Stimulated activated CD8-positive, alpha-beta memory T cell treated with anti-CD3 and anti-CD28 coated beads, Interleukin-4, amount 100 ng/mL, for 1 hour (primary cell): ENCODE measurements at places on chromosomes 7 and 10.

DNA sequence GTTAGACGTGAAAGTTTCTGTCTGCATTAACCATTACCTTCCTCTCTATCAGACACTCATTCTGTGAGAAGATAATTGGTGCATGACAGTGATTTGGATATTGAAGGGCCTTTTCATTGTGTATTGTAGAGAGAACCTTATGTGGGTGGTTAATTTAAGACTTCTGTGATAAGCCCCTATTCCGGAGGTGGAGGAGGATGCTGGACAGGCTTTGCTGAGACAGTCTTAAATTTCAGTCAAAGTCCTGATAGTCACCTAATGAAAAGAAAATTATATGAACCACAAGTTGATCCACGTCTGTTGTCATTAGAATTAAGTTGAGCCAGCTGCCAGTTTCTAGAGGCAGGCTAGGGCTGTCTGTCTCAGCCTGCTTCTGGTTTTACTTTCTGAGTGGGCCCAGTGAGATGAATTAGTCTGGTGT lies 62.9 kb downstream of the CELF2 start:
- no peak for DNase-seq

DNA sequence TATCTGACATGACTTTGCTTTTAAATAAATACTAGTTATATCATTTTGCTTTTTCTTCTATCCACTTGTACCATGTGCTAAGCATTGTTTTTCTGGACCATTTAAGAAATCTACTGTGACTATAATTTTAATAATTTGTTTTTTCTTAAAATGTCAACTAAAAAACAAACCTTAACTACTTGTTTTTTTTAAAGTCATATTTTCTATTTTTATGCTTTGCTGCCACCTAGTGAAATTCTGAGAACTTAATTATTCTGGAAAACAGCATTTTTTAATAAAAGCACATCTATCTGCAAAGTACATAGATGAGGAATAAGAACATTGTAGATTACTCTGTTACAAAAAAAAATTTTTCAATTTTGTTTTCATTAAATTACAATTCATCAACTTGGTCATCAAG lies 47.4 kb downstream of the ORC5 start:
- DNase-seq: no peak

DNA sequence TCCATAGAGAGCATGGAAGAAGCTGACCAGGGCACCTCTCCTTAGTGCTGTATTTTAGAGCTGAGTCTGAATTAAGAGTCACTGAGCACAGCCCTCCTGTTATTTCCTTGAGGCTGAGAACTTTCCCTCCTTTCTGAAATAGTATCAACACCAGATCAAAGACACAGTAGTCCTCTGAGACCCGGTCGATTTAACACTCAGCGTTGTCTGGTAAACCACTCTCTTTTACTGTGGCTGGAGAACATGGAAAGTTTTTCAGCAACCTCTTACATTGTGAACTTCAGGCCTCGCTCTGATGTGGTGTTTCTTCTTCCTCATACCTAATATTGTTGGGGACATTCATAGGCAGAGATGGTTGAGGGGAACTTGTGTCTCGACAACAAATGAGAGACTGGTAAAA lies 202.0 kb upstream of the MTPN start:
- no peak for DNase-seq

- no peak for DNase-seq
Observed at GRCh38 chr7:251005-251404, 39.0 kb upstream of the FOXL3 start.

DNA sequence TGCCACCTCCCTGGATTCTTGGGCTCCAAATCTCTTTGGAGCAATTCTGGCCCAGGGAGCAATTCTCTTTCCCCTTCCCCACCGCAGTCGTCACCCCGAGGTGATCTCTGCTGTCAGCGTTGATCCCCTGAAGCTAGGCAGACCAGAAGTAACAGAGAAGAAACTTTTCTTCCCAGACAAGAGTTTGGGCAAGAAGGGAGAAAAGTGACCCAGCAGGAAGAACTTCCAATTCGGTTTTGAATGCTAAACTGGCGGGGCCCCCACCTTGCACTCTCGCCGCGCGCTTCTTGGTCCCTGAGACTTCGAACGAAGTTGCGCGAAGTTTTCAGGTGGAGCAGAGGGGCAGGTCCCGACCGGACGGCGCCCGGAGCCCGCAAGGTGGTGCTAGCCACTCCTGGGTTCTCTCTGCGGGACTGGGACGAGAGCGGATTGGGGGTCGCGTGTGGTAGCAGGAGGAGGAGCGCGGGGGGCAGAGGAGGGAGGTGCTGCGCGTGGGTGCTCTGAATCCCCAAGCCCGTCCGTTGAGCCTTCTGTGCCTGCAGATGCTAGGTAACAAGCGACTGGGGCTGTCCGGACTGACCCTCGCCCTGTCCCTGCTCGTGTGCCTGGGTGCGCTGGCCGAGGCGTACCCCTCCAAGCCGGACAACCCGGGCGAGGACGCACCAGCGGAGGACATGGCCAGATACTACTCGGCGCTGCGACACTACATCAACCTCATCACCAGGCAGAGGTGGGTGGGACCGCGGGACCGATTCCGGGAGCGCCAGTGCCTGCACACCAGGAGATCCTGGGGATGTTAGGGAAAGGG lies 913 bp downstream of the NPY start:
- no peak for DNase-seq

DNA sequence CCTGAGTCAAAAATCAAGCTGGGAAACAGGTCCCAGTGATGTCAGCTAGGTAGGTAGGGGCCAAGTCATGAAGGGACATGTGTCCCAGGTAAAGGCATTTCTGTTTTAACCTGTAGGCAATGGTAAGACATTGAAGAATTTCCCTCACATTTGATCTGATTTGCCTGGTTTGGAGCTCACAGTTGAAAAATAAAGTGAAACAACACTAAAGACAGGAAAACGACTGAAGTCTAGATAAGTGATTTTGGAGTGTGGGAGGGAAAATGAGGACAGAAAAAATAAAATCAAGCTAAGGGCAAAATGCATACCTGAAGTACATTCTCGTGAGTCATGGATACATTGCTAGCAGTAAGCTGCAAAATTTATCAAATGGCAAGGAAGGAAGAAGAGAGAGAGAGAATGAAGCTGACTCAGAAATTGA lies 169.9 kb downstream of the SKIDA1 start:
- no peak for DNase-seq

DNA sequence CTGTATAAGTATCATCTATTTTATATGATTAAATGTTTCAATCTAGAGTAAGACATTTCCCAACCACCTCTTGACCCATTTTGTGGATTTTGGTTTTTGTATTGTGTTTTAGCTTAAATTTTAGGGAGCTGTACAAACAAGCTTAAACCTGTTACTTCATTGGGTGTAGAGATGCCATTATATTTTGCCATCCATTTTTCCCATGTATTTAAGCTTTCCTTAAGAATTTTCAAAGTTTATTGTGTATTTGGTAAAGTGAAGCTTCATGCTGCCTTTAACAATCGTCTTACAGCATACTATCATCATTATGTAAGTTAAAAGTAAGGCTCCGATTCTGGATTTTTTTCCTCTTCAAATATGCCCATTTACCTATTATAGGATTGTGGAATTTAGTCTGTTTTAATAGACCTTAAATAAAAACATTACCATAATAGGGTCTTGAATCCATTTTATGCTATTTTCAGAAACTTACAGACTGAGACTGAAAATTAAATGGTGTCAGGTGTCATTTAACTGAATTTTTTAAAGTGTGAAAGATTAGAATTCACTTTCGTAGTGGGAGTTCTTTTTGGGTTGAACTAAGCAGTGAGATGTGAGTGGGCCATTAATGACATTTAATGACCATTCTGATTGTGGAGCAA lies 2.2 kb downstream of the KMT2E start:
- no peak for DNase-seq

GRCh38 chr7:27112361-27112760 lies 9.9 kb upstream of the HOXA2 start:
- no peak for DNase-seq

DNA sequence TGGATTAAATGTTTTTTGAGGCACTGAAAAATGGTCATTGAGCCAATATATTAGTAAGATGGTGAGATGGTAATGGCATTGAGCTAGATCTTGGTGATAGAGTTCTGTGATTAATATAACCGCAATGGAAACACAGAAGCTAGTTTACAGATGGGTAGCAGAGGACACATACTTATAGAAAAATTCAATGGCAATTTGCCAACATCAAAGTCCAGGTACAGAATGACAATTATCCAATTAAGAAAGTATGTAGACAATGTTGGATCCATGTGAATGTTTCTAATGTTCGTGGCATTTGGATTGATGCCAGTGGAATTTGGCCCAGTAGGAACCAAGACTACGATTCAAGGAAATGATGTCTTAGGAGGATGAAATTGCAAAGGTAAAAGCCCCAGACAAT lies 187.8 kb downstream of the GNAT3 start:
- DNase-seq: no peak

DNA sequence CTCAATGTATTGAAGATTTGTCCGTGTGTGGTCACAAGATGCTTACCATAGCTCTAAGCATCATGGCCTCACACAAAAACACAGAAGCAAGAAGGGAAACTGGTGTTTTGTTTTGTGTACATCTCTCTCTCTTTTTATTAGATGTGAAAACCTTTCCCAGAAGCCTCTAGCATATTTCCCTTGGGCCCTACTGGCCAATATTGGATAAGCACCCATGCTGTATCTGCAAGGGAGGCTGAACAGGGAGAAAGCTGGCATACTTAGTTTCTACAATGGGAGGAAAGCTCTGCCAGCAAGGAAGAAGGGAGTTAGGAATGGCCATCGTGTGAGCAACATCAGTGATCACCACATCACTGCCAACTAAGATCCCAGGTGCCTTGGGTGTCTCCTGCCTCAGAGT lies 9.6 kb upstream of the NAMPT start:
- DNase-seq: no peak

GRCh38 chr10:97329766-97330165 lies 4.8 kb downstream of the FRAT2 start:
- no peak for DNase-seq

- no peak for DNase-seq
Observed at GRCh38 chr10:96857301-96858012, 25.4 kb downstream of the LCOR start.

GRCh38 chr7:155136619-155137243 lies 66.6 kb downstream of the HTR5A start:
- DNase-seq: no peak

- DNase-seq: no peak
Observed at GRCh38 chr10:125123476-125124114, 36.8 kb downstream of the CTBP2 start.

GRCh38 chr7:121490309-121490708 lies 94.2 kb upstream of the FAM3C start:
- no peak for DNase-seq

GRCh38 chr10:127759276-127759675 lies 22.3 kb downstream of the FOXI2 start:
- DNase-seq: no peak

- no peak for DNase-seq
Observed at GRCh38 chr7:126727930-126728391, 524.8 kb downstream of the GRM8 start.

- DNase-seq: no peak
Observed at GRCh38 chr10:8057636-8058273, 3.3 kb downstream of the GATA3 start.
